Umbilical cord (tissue), 2 donors: ENCODE measurements at places on chromosomes 13 and 19. TPM values are rescaled to one million over a fixed set of nuclear protein-coding genes. Genes with fewer than 3 reads are reported as not detected.

GRCh38 chr13:112067871-112068539, 1.1 kb downstream of the SOX1 start:
- DNase-seq, result no peak

DNA sequence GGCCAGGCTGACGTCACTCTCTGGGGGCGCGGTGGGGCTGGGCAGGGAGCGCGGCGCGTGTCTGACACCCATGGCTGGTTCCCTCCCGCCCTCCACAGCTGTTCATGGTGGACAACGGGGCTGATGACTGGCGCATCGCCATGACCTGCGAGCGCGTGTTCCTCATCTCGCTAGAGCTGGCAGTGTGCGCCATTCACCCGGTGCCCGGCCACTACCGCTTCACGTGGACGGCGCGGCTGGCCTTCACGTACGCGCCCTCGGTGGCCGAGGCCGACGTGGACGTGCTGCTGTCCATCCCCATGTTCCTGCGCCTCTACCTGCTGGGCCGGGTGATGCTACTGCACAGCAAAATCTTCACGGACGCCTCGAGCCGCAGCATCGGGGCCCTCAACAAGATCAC, 14.7 kb downstream of the KCNN1 start:
- no peak for DNase-seq

- DNase-seq, result no peak
These were observed 169.1 kb upstream of the SOX1 start for GRCh38 chr13:111897846-111898215.

The CYP2A6 gene
- not detected for total RNA-seq

The ZNF653 gene
- 14.7 TPM for total RNA-seq

The COL4A1 gene
- 4,434 TPM for total RNA-seq

GRCh38 chr13:114067381-114067885, 65.0 kb downstream of the RASA3 start:
- DNase-seq, result peak; percentile 50

The EID2B gene
- 11.3 TPM for total RNA-seq

DNA sequence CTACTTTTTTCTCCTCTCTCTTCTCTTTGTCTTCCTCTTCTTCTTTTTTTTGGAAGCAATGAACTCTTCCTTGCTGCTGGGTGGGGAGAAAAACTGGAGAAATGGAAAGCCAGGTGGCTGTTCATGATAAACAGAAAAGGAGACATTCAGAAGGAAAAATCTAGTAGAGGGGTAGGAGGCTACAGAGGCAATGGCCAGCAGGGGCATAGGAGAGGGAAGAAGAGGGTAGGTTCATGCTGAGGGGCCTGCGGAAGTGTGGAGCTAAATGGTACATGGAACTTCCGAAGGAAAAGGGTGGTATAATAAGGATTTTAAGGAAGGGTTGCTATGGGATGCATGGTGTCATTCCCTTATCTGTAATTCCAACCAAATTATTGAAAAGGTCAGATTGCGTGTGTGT, 17.5 kb upstream of the HS6ST3 start:
- DNase-seq, result no peak

- DNase-seq, result peak; percentile 34
These were observed 101.4 kb downstream of the TUBGCP3 start for GRCh38 chr13:112486386-112487126.

- no peak for DNase-seq
These were observed 122.8 kb upstream of the SOX1 start for GRCh38 chr13:111944171-111944583.

GRCh38 chr13:112781881-112782361, 92.1 kb downstream of the ATP11A start:
- DNase-seq, result no peak
